ENCODE measurements at places on chromosomes 6 and 20.

- DNase-seq, result no peak
Observed at GRCh38 chr6:170049641-170050561, 241.0 kb downstream of the DLL1 start.

- no peak for DNase-seq
Observed at GRCh38 chr20:45263556-45264266, 9.3 kb upstream of the SLPI start.

- no peak for DNase-seq
Observed at GRCh38 chr6:157294654-157295053, 28.7 kb downstream of the TMEM242 start.

- DNase-seq, result no peak
Observed at GRCh38 chr20:51029963-51030920, 7.3 kb upstream of the KCNG1 start.

DNA sequence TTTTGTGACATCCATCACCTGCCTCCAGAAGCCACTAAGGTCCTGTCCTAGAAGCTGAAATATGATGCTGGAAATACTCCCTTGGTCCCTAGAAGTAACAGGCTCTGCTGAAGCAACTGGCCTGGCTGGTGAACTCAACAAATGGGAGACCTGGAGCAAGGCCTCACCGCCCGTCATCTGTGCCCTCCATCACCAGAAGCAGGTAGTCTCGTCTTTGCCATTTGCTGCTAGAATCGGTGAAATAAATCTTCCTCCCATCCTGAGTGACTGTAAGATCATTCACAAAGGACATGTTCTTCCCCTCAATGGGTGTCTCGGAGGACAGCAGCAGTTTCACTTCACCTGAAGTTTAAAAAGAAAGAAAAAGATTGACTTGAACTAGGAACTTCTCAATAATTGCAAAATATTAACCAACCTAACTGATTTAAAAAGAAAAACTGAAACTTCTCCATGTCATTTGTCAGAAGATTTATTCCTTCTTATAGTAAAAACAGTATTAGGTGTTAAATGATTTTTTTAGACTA lies 21.0 kb downstream of the CST7 start:
- no peak for DNase-seq

- no peak for DNase-seq
Observed at GRCh38 chr6:158268361-158269147, 43.7 kb upstream of the TULP4 start.

- peak; percentile 9 for DNase-seq
Observed at GRCh38 chr6:6546318-6547109, 42.0 kb upstream of the LY86 start.

- no peak for DNase-seq
Observed at GRCh38 chr6:134735461-134735860, 214.4 kb downstream of the ALDH8A1 start.

- DNase-seq, result no peak
Observed at GRCh38 chr20:49507741-49508434, 25.4 kb upstream of the KCNB1 start.

GRCh38 chr6:28243946-28244345 lies 8.1 kb downstream of the ZKSCAN4 start:
- no peak for DNase-seq

DNA sequence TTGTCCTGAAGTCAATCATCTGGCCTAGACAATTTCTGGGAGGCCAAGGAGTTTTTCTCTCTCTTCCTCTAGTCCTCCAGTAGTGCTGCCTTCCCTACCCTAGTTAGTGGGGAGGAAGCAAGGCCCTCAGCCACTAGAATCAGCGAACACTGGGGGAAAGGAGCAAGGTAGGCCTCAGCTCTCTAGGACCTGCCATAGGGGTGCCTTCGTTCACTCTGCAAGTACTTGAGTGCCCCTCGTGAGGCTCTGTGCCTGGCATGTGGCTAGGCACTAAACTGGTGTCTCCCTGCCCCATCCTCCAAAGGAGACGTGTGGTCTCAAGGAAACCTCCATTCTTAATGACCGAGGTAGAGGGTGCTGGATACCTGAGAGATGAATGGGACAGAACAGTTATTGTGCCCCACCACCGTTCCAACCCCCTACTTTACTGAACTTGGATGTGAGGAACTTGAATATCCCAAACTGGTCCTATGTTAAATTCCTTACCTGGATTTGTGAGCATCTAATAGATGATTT lies 1.1 kb downstream of the DEF6 start:
- DNase-seq, result no peak

- DNase-seq, result no peak
Observed at GRCh38 chr20:41054070-41054846, 25.6 kb downstream of the TOP1 start.

- DNase-seq, result no peak
Observed at GRCh38 chr6:12767016-12767415, 50.4 kb downstream of the PHACTR1 start.

- DNase-seq, result no peak
Observed at GRCh38 chr6:147961481-147962141, 381.0 kb upstream of the SASH1 start.

- no peak for DNase-seq
Observed at GRCh38 chr20:15847196-15847784, 726.0 kb downstream of the KIF16B start.

DNA sequence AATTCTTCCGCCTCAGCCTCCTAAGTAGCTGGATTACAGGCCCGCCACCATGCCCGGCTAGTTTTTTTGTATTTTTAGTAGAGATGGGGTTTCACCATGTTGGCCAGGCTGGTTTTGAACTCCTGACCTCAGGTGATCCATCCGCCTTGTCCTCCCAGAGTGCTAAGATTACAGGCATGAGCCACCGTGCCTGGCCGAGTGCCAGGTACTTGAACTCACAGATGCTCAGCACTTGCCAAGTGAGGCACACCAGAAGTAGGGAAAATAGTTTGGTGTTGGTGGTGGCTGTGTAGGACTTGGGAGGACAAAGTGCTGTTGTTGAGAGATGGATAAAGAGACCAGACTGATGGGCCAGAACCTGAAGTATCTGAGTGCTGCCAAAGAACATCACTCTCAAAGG lies 40.0 kb upstream of the MBOAT1 start:
- DNase-seq, result no peak

- no peak for DNase-seq
Observed at GRCh38 chr6:155310596-155310995, 3.7 kb downstream of the TFB1M start.

DNA sequence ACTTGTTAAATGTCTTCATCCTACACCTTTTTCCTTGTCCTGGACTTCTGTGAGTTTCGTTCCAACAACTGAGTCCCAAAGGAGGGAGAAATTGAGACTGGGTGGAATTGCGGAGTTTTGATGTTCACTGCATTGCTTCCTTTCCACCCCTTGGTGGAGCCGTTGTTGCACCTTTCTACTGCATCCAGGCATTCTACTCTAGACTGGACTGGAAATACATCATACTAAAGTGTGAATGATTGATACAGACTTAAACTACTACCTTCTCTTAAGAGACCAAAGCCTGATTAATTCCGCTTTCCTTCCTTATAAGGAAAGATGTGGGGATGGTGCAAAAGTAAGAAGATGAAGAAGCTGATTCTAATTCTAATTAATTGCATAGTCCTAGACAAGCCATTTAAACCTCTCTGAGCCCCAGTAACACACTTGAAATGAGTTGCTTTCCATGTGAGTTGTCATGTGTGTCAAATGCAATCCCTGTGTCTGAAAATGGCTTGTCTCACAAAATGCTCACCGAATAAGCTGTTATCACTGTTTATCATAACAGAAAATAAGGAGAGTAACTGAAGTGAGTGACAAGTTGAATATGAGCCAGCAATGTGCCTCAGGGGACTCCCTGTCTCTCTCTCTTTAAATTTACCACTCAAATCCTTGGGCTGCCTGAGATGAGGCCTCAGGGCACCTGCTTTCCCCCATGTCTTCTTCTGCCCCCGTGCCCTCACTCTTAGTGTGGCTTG lies 338.3 kb upstream of the CHD6 start:
- DNase-seq, result peak; percentile 64

- no peak for DNase-seq
Observed at GRCh38 chr6:51093871-51094270, 275.2 kb downstream of the TFAP2B start.

- peak; percentile 97 for DNase-seq
Observed at GRCh38 chr20:50242863-50243609, 52.4 kb downstream of the CEBPB start.
